ENCODE measurements at places on chromosomes 7 and 10.

DNA sequence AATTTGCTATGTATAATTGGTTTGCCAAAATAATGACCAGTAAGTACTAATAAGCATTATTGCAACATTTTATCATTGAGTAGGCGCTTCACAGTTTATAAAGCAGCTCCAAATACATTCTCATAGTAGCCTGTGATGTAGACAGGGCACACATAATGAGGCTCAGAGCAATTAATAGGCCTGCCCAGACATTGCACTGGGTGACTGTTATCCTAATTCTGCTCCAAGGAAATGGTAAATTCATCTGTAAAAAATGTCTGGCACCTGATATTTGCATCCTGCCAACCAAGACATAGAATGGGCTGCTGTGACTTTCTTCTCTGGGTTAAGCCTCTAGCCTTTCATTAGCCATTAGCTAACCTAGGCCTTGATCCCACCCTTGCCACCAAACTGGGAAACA lies 97.6 kb downstream of the SEM1 start:
- H3K4me3 ChIP-seq: no peak overlapping the region
- peaks cover 6% of the 10 kb centered on the region for H3K27me3 ChIP-seq
- no peak overlapping the region for H3K27ac ChIP-seq
- H3K36me3 ChIP-seq: no peaks in the 10 kb centered on the region
- ATAC-seq: no peak
- no peaks in the 10 kb centered on the region for H3K4me1 ChIP-seq

DNA sequence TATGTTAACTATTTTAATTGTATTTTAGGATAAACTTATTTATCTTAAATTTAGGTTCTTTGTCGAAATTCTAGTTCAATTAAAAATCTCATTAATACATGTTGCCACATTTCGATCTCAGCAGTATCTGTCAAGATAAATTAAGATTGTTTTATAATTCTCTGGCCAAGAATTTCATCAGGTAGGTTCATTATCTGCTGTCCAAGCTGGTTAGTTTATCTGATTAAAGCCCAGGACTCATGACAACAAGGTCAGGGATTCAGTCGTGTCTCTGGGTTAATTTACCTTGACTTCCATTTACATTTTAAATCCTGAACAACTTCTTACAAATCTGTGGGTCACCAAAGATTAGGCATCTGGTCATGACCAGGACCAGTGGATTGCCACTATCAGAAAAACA lies 7.6 kb downstream of the STEAP4 start:
- H3K4me3 ChIP-seq: no peak overlapping the region
- ATAC-seq: no peak
- H3K36me3 ChIP-seq: no peaks in the 10 kb centered on the region
- H3K27me3 ChIP-seq: peaks cover 4% of the 10 kb centered on the region

DNA sequence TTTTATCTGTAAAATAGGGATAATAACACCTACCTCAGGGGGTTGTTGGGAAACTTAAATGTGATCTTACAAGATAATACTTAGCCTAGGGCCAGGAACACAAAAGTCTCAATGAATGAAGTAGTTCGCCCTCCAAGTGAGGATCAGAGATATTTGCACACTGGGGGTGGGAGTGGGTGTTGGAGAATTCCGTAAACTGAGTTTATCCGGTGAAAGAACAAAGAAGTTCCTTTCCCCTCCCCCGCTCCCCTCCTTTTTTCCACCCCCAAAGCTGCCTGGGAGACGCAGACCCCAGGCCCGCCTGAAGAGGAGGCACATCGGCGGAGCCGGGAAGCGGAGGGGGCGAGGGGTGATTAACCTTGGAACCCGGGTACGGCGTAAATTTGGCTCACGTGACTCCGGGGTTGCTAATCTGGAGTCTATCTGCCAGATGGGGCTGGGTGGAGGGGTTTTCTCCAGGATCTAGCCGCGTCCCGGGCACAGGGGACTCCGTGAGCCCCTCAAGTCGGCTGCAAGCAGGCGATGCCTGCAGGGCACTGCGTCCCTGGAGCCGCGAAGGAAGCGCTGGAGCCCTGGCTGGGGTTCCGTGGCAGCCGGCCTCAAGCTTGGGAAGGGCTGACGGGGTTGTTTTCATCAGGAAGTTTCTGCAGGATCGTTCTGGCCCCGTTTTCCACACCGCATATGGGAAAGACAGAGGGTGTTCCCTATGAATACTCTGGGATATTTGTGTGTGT lies 1.4 kb upstream of the PODXL start:
- peak overlapping the region; percentile 62 for H3K4me3 ChIP-seq
- peaks cover 30% of the 10 kb centered on the region for H3K27me3 ChIP-seq
- H3K36me3 ChIP-seq: no peaks in the 10 kb centered on the region
- ATAC-seq: no peak
- H3K27ac ChIP-seq: no peak overlapping the region

- no peaks in the 10 kb centered on the region for H3K27me3 ChIP-seq
- H3K4me3 ChIP-seq: no peak overlapping the region
Measured at GRCh38 chr7:37346761-37347160, 101.9 kb downstream of the ELMO1 start.

DNA sequence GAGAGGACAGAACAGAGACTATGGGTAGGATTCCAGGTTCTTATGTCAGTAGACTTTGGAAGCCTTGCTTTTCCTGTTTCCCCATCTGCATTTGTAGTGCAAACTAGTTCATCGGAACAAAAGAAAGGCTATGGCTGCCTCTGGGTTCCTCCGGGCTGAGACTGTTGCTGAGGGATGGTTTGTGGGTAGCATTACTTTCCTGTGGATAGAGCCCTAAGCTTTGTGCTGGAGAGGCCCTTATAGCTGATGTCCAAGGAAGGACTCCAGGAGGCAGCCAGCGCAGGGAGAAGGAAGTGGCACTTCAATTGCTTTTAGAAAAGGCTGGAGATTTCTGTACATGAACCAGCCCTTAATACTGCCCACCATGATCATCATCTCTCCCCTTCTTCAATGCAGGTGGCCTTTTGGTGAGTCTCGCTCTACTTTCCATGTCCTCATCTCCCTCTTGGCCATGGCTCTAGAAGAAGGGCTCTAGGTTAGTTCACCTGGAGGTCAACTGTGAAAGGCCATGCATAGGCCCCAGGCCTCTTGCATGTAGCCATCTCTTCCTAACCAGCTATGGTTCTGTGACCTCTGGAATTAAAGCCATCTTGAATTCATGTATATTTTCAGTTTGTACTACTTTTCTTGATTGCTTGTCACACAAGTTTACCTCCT lies 15.4 kb downstream of the MXI1 start:
- peak overlapping the region; percentile 86 for H3K27ac ChIP-seq
- peaks cover 32% of the 10 kb centered on the region for H3K36me3 ChIP-seq
- no peak for ATAC-seq
- no peaks in the 10 kb centered on the region for H3K27me3 ChIP-seq
- peaks cover 50% of the 10 kb centered on the region for H3K4me1 ChIP-seq

GRCh38 chr10:100370714-100371481 lies 23.9 kb downstream of the SCD start:
- peak; percentile 57 for ATAC-seq
- H3K4me3 ChIP-seq: no peak overlapping the region
- peak overlapping the region; percentile 78 for H3K27ac ChIP-seq
- peaks cover 18% of the 10 kb centered on the region for H3K4me1 ChIP-seq
- peaks cover 4% of the 10 kb centered on the region for H3K36me3 ChIP-seq
- no peaks in the 10 kb centered on the region for H3K27me3 ChIP-seq

DNA sequence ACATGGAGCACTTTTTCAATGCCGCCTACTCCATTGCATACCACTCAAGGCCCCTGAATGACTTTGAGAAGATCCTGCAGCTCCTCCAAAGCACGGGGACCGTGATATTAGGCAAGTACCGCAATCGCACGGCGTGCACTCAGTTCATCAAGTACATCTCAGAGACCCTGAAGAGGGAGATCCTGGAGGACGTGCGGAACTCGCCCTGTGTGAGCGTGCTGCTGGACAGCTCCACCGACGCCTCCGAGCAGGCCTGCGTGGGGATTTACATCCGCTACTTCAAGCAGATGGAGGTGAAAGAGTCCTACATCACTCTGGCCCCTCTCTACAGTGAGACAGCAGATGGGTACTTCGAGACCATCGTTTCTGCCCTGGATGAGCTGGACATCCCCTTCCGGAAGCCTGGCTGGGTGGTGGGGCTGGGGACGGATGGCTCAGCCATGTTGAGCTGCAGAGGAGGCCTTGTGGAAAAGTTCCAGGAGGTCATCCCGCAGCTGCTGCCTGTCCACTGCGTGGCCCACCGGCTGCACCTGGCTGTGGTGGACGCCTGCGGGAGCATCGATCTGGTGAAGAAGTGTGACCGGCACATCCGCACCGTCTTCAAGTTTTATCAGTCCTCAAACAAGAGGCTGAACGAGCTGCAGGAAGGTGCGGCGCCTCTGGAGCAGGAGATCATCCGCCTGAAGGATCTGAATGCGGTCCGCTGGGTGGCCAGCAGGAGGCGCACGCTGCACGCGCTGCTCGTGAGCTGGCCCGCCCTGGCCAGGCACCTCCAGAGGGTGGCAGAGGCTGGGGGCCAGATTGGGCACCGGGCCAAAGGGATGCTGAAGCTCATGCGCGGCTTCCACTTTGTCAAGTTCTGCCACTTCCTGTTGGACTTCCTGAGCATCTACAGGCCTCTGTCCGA lies 12.7 kb upstream of the ATP6V0E2 start:
- peaks cover 21% of the 10 kb centered on the region for H3K36me3 ChIP-seq
- no peak for ATAC-seq
- no peak overlapping the region for H3K4me3 ChIP-seq
- H3K4me1 ChIP-seq: peaks cover 23% of the 10 kb centered on the region
- H3K27ac ChIP-seq: no peak overlapping the region

- H3K27ac ChIP-seq: no peak overlapping the region
- no peak for ATAC-seq
- no peak overlapping the region for H3K4me3 ChIP-seq
- H3K4me1 ChIP-seq: peaks cover 9% of the 10 kb centered on the region
- H3K27me3 ChIP-seq: no peaks in the 10 kb centered on the region
Measured at GRCh38 chr7:139842401-139843210, 13.5 kb downstream of the TBXAS1 start.

DNA sequence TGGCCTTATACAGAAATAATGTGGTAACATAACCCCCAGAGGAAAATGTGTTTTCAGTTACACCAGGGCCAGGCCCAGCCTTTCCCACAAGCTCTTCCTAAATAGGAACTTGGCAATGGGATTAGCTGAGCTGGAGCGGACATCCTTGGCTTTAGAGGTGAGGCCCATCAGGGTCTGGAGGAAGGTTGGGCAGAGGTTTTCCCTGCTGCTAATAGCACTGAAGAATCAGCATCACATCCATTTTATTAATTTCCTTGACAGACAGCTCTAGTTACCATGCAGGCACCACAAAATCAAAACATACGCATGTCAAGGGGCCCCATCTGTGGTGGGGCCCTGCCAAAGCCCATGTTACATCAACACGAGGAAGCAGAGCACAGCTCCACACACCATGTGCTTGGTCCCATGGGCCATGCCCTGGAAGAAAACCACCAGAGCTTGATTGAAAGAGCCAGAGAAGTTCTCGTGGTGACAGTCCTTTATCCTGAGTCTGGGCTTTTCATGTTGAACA lies 566.6 kb downstream of the KCNMA1 start:
- no peaks in the 10 kb centered on the region for H3K4me1 ChIP-seq
- H3K27ac ChIP-seq: no peak overlapping the region
- no peaks in the 10 kb centered on the region for H3K36me3 ChIP-seq
- H3K4me3 ChIP-seq: no peak overlapping the region

GRCh38 chr10:22534849-22535604 lies 179.4 kb downstream of the PIP4K2A start:
- H3K27me3 ChIP-seq: no peaks in the 10 kb centered on the region
- ATAC-seq: no peak
- H3K4me1 ChIP-seq: no peaks in the 10 kb centered on the region
- no peak overlapping the region for H3K4me3 ChIP-seq

DNA sequence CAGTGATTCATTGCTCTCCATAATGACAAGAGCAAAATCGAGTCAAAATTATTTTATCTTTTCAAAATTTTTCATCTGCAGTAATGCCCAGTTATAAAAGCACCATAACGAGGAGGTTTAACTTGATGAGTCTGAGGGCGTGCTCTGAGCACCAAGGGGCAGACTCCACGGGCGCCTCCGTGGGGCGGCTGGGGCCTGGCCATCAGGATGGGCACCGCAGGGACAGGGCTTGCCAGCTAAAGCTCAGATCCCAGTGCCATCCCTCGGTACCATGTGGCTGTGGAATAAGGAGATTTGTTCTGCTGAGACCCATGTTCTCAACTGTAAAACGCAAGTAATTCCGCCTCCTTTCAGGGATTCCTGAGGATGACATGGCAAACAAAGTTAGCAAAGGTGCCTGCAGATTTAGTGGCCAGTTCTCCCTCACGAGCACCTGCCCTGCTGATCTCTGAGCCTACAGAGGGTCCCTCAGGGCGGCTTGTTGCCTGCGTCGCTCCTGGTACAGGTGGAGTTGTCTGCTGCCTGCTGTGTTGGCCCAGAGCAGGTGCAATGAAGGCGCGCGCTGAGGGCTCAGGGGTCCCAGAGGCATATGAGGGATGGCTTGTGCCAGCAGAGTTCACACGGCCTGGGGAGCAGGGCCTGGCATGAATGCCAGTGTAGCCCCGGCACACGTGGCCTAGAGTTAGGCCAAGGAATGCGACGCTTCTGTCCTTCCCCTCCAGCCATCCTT lies 584.4 kb downstream of the TCERG1L start:
- no peak overlapping the region for H3K27ac ChIP-seq
- H3K36me3 ChIP-seq: no peaks in the 10 kb centered on the region
- H3K4me1 ChIP-seq: no peaks in the 10 kb centered on the region
- H3K4me3 ChIP-seq: no peak overlapping the region
- no peak for ATAC-seq

GRCh38 chr7:90611115-90611514 lies 15.0 kb downstream of the CDK14 start:
- H3K4me1 ChIP-seq: no peaks in the 10 kb centered on the region
- H3K4me3 ChIP-seq: no peak overlapping the region
- no peak for ATAC-seq

DNA sequence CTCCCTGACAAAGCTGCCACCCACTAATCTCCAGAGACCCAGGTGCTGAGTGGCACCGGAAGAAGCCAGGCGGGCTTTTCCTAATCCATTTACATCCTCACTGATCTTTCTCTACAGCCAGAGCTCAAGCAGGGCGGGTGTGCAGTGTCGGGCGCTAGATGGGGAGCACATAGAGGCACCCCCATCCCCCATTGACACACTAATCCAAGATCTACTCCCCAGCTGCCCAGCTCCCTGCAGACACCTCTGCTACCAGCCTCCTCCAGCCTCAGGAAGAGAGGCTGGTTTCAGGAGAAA lies 22.2 kb downstream of the FRMPD2 start:
- no peak overlapping the region for H3K4me3 ChIP-seq
- H3K4me1 ChIP-seq: no peaks in the 10 kb centered on the region
- no peaks in the 10 kb centered on the region for H3K36me3 ChIP-seq
- ATAC-seq: no peak

- no peak overlapping the region for H3K27ac ChIP-seq
- no peak for ATAC-seq
- H3K4me1 ChIP-seq: no peaks in the 10 kb centered on the region
- no peaks in the 10 kb centered on the region for H3K36me3 ChIP-seq
- peaks cover 4% of the 10 kb centered on the region for H3K27me3 ChIP-seq
Measured at GRCh38 chr10:33721509-33721908, 387.0 kb upstream of the NRP1 start.

- H3K27me3 ChIP-seq: peaks cover 2% of the 10 kb centered on the region
- H3K27ac ChIP-seq: no peak overlapping the region
- H3K4me1 ChIP-seq: no peaks in the 10 kb centered on the region
- no peaks in the 10 kb centered on the region for H3K36me3 ChIP-seq
- no peak overlapping the region for H3K4me3 ChIP-seq
- ATAC-seq: no peak
Measured at GRCh38 chr10:106618646-106619045, 545.9 kb downstream of the SORCS1 start.

GRCh38 chr10:81027223-81027622 lies 489.5 kb downstream of the SH2D4B start:
- H3K27me3 ChIP-seq: peaks cover 13% of the 10 kb centered on the region
- no peak overlapping the region for H3K4me3 ChIP-seq
- no peak overlapping the region for H3K27ac ChIP-seq
